SK-N-SH (cell line): ENCODE measurements at places on chromosomes 7 and 10.

GRCh38 chr10:123912871-123913270, 21.3 kb upstream of the CPXM2 start:
- DNase-seq = no peak

DNA sequence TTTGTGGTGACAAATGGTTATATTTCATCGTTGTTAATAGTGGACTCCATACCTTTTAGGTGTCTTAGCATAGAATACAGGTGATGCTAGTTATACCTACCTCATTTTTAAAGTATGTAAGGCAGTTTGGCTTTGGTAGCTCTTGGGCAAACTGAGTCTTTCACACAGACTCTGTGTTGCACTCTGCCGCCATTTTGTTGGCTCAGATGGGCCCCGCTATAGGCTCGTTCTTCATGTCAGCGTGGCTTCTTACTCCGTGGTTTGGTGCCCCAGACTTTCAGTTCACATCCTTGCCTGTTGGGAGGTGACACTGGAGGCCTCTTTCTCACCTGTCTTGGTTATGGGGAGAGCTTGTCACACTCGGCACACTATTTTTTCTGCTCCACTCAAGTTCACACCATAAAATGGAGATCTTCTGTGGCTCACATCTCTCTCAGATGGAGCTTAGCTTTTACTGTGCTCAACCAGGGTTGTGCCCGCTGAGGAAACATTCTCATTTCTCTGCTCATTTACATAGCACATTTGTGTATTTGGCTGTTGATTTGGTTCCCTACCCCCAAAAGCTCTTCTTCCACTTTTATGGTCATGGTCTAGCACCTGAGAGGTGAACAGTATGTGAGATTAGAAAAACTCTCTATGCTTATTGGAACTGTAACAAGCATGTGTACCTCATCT, 178.5 kb downstream of the ARID5B start:
- no peak for DNase-seq

- DNase-seq = no peak
Observed at GRCh38 chr10:34811126-34811967, 3.7 kb downstream of the PARD3 start.

- DNase-seq = peak; percentile 65
Observed at GRCh38 chr7:50092579-50093491, at the start of gene ZPBP. ZPBP (minus strand) TSS chr7:50093246; CDS start chr7:50093194, 52 bp downstream.
